ENCODE measurements at places on chromosomes 1 and 21. TPM values are rescaled to one million over a fixed set of nuclear protein-coding genes. Genes with fewer than 3 reads are reported as not detected.

DNA sequence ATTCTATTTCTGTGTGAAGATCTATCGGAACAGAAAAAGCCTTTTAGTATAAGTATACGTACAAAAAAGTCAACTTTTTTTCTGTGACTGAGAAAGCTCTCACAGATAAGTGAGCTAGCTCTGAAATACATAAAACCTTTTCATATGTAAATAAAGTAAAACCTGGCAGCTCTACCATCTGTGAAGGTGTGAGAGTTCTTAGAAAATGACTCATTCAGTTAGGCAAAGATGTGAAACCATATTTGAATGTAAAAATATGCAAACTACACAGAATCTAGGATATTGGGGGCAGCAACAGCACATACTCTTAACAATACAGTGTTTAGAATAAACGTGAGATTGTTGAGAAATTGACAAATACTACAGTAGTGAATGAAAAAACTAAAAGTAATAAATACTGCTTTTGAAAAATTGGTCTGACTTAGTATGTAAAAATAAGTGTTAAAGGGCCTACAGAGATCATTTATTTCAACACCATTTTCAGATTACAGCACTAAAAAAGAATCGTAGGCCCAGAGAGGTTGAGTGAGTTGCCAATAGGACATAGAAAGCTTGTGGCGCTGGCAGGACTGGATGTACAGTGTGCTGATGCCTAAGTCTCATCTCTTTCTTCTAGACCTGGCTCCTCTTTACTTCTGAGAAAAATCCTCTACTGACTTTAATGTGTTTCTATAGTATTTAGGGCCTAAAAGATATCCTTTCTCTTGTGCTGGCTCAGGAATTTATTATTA lies 19.8 kb downstream of the ATP6V1G3 start:
- DNase-seq, result no peak

SLC25A34 gene
- total RNA-seq, result 1.1 TPM

DNA sequence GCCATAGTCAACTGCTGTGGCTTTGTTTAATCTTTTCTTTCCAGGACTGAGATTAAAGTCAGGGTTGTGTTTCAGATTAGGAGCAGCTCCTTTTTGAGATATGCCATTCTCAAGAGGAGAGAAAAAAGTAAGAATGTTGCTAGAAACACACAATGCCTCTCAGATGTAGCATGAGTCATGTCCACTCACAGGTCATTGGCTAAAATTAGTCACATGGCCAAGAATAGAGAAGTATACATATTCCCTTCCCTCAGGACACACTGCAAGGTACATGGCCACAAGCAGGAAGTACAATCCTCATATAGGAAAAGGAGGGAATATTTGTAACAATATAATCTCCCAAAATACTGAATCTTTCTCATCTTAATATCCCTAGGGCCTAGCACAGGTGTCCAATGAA lies 141.9 kb upstream of the PTBP2 start:
- no peak for DNase-seq

HES5 gene
- not detected for total RNA-seq

GRCh38 chr1:7644961-7645750 lies 125.9 kb upstream of the VAMP3 start:
- DNase-seq, result no peak

- DNase-seq, result peak; percentile 9
These were observed at the start of gene ZBTB8B for GRCh38 chr1:32464716-32465577. Gene ZBTB8B, plus strand, starts transcription at chr1:32465072. Its CDS starts 5,553 bp downstream, at chr1:32470625.

DNA sequence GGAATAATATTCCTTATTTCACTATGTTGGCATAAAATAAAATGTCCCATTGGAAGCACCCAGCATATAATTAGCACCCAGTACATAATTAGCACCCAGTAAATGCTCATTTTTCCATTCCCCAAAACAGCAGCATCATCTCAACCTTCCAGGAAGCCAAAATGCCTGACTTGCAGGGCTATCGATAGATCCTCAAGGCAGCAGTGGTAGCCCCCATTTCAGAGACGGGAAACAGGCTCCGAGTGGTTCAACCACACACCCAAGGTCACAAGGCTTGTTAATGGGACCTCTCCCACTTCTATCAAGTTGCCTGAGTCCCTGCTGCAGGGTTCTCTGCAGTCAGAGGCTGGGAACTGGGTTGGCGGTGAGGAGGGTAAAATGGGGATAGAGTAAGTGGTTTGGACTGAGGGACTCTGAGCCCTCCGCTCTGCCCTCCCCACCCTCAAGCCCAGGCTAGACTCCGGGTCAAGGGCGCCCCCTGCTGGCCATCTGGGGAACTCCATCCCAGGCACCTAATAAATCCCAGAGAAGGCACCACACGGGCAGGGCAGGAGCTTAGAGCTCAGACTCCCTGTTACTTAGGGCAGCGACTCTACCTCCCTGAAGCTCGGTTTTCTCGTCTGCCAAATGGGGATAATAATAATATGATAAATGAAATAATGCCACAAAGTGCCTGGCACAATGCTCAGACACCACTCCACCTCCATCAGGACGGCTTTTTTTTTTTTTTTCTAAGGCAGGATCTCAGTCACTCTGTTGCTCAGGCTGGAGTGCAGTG lies 21.9 kb upstream of the LAPTM5 start:
- peak; percentile 95 for DNase-seq

SHISA4 gene
- 0.19 TPM for total RNA-seq

- DNase-seq, result no peak
These were observed 120.8 kb upstream of the ADGRL2 start for GRCh38 chr1:81679942-81680341.

DNA sequence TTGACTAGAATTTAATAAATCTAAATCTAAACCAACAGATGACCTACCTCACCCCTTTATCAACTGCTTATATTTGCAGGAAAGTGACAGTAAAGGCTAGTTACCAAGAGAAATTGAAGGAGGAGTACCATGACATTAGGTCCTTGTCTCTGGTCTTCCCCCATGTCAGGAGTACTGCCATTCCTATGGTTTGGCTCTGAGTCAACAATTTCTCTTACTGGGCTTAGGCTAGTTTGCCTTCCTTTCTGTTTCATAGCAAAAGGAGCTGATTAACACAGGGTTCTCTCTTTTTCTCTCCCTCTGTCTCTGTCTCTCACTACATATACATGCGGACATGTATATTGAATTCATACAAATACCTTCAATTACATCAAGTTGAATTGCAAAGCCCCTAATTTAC lies 579.9 kb downstream of the DPYD start:
- DNase-seq, result no peak

GRCh38 chr1:157472959-157473358 lies 79.4 kb downstream of the FCRL5 start:
- no peak for DNase-seq

DNA sequence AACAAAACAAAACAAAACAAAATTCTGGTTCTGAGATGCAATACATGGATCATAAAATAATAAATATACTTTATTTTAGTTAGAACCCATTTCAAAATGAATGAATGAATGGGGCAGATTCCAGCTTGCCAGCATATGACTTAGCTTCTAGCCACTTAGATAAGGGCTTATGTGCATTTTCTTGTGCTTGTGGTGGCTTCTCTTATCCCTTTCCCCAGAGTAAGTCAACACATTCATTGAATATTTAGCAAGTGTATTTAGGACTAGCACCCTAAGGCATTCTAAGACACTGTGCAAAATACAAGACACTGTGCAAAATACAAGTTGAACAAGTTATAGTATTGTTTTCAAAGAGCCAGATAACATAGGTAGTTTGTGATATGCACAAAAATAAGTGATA lies 4.7 kb downstream of the ADIPOR1 start:
- DNase-seq, result no peak

- no peak for DNase-seq
These were observed 4.9 kb downstream of the PRKAB2 start for GRCh38 chr1:147167365-147167764.

KCNT2 gene
- not detected for total RNA-seq

GRCh38 chr1:82015444-82015843 lies 214.7 kb downstream of the ADGRL2 start:
- no peak for DNase-seq

- no peak for DNase-seq
These were observed 63.7 kb downstream of the NAV1 start for GRCh38 chr1:201602413-201603265.

DNA sequence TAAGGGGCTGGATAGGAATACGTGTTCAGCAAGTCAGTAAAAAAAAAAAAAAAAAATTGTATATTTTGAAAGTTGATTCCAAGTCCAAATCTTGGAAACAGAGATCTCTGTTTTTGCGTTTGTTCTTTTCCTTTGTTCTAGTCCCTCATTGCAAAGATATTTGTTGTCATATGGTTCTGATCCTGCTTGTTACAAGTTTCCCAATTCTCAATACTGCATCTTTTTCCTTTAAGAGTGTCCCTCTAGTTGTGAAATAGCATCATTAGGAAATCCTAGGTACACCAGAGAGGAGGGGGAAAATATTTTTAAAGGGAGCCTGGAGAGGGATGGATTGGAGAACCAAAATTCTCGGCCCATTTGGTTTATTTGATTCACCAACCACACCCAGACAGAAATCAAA lies 152.2 kb upstream of the C1orf105 start:
- no peak for DNase-seq

ALX3 gene
- not detected for total RNA-seq

DNA sequence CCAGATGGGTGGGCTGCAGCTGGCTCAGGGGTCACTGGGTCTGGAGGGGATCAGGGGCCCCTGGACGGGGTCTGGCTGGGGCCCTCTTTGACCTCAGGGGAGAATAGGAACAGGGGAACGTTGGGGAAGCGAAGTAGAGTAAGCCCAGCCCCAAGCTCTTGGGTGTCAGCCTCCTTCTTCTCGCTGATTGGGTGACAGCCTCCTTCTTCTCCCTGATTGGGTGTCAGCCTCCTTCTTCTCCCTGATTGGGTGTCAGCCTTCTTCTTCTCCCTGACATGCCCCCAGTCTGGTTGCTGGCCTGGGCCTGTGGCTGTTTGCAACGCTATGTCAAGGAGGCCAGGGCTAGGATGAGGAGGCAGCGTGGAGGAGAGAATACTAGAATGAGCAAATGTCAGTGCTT lies 76.7 kb upstream of the CASZ1 start:
- no peak for DNase-seq

DNA sequence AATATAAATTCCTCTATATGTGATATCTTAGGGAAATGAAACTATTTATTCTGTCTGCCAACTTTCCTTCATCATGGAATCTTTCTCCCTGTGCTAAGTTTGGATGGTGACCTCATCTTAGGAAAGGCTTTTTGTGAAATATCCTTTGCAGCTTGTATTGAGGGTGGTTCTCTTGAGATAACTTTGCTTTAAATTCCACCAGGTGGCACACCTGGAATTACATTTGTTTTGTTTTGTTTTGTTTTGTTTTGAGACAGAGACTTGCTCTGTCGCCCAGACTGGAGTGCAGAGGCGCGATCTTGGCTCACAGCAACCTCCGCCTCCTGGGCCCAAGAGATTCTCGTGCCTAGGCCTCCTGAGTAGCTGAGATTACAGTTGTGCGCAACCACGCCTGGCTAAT lies 7.6 kb upstream of the CD1A start:
- DNase-seq, result no peak

GRCh38 chr1:228061411-228062084 lies 21.0 kb upstream of the ARF1 start:
- DNase-seq, result no peak

DNA sequence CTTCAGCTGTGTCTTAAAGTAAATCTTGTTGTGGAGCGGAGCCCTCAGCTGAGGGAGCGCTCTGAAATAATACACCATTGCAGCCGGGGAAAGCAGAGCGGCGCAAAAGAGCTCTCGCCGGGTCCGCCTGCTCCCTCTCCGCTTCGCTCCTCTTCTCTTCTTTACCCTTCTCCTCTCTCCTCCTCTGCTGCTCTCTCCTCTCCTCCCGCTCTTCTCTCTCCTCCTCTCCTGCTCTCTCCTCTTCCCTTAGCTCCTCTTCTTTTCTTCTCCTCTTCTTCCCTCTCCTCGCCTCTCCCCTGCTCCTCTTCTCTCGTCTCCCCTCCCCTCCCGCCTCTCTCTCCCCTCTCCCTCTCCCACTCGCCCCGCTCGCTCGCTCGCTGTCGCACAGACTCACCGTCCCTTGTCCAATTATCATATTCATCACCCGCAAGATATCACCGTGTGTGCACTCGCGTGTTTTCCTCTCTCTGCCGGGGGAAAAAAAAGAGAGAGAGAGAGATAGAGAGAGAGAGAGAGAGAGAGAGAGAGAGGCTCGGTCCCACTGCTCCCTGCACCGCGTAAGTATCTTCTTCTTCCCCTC lies at the start of gene PROX1:
PROX1 (plus strand) TSS at position 47 of the 580 bp plus-strand sequence. CDS start 8,563 bp downstream, outside the sequence.
- DNase-seq, result no peak

- DNase-seq, result no peak
These were observed 206.3 kb downstream of the SIPA1L2 start for GRCh38 chr1:232423591-232423990.

DNA sequence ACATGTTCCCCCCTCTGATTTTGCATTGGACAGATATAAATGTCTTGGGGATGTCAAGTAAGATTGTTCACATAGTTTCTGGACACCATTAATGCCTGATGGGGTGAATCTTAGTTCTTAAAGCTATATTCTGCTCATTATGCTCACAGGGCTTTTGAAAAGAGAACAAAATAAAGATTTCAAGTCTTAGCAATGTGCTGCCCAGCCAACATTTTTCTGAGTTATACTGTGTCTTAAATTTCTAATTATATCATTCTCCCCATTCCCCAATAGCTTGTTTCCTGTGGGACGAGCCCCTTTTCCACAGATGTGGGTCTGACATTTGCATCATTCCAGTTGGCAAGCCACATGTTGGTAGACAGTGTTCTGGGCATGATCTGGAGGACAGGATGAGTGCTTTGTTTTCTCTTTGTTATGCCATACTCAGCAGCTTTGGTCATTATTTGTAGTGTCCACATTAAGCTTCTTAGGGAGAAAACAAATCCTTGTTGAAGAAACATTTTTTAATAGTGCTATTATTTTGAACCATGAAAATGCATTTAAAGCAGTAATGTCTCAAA lies 32.8 kb downstream of the MTARC1 start:
- no peak for DNase-seq

GRCh38 chr1:87064309-87064708 lies 149.9 kb downstream of the HS2ST1 start:
- DNase-seq, result no peak

ARHGEF11 gene
- 1.8 TPM for total RNA-seq

UBXN10 gene
- 0.33 TPM for total RNA-seq

DNA sequence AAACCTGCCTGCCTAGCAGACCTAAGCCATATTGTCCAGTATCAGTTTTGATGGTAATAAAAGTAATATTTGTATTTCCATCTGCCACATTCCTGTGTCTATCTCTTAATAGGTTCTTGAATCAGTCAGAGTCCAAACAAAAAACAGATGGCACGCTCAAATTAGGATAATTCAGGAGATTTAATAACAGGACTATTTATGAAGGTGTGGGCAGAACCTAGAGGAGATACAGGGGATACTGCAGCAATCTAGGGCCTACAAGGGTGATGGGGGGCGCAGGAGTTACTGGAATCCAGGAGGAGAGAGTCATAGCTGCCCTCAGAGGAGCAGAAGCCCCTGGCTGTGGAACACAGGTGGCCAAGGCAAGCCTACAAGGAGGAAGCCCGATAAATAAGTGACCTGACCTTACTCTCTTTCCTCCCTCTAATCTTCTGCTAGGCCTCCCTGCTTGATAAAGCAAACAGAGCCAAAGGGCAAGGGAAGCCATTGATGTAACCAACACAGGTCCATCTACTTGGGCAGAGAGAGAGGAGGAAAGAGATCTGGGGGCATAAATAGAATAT lies 11.9 kb upstream of the HYI start:
- DNase-seq, result no peak
